Endodermal cell (in vitro differentiated cells): ENCODE measurements at places on chromosomes 5 and 9.
A peak's percentile ranks its signal among the peaks of the same experiment; 100 is the strongest.

- no peak for DNase-seq
These were observed 401.2 kb downstream of the IRX1 start for GRCh38 chr5:3996707-3997336.

GRCh38 chr9:134452728-134453127, 126.5 kb downstream of the RXRA start:
- no peak for DNase-seq

DNA sequence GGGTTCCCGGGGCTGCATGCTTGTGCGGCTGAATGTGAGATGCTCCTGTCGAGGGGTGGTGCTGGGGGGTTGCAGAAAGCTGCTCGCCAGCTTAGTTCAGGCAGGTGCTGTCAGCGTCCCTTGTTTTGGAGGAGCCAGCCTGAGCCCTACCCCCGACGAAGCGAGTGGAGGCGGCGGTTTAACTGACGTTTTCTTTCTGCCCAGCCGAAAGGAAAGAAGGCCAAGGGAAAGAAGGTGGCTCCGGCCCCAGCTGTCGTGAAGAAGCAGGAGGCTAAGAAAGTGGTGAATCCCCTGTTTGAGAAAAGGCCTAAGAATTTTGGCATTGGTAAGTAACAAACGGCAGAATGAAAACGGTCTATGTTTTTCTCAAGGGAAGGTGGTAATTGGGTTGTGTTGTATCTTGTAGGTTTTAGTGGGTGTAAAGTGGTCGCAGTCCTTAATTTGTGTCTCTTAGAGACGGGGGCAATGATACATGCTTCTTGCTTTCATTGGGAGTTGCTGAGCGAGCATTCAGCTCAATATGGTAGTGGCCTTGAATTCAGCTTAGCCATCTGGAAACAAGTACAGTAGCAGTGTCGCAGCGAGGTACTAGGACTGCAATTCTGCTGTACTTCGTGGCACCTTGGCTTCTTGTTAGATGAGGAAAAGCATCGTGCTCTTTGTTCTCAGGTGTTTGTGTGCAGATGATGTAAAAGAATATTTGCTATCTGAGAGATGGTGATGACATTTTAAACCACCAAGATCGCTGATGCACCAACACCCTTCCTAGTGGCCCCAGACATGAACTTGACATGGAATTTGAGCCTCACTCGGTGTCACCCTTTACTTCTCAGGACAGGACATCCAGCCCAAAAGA, 928 bp downstream of the RPL7A start:
- no peak for DNase-seq

- DNase-seq, result no peak
These were observed 513.0 kb upstream of the ADAMTS16 start for GRCh38 chr5:4627131-4627530.

DNA sequence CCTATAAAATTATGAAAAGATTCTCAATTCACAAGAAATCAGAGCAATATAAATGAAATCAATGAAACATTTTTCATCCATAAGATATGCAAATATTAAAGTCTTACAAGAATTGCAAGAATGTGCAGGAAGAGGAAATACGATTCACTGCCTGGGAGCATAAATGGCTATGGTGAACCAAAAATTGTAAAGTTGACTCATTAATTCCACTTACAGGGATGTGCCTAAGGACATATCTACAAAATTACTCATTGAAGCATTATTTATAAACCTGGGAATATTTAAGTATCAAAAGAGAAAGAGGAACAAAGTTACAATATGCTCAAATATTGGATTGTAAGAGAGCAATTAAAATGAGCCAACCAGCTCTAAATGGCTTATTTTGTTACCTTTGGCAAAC, 6.9 kb upstream of the NIPSNAP3A start:
- no peak for DNase-seq

DNA sequence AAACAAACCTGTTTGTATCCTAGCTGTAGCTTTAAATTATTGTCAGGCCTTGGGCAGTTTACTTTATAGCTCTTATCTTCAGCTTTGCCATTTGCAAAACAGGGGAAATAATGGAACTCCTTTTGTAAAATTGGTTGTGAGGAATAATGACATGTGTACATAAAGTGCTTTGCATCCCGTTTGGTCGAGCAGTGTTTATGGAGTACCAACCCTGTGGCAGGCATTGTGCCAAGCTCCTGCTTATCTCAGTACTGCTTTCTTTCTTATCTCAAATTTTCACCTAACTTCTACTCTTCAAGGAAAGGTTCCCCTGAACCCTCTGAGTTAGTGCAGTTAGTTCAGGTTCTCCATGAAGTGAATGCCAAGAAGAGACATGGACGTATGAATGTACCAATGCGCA, 9.4 kb upstream of the TENT2 start:
- no peak for DNase-seq

DNA sequence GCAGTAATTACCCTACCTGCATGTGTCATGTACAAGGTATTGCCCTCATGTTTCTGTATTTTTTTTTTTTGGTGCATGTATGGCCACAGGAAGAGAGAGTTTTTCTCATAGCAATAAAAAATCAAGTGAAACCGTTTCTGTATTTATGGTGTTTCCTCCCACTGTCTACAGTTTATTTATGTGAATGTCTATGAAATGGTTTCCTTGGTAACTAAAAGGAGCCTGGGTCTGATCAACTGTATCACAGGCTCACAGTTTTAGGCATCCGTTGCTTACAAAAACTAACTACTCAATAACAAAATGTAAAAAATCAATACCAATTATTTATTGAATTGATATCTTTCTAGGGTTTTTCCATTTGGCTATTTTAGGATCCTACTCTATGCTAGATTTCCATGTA, 464.4 kb downstream of the TAF11L14 start:
- no peak for DNase-seq

DNA sequence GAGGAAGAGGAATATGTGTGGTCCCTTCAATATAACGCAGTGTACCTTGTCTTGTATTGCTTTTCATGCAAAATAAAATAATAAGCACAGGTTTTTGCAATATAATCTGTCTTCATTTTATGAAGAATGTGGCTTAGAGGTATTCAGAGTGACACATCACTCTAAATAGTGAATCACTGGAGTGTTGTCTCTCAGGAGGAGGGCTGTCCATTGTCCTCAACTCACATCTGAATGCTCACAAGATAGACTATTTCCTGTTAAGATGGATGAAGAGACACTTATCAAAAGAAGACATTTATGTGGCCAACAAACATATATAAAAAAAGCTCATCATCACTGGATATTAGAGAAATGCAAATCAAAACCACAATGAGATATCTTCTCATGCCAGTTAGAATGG, 1147.5 kb upstream of the C9orf72 start:
- DNase-seq, result no peak

DNA sequence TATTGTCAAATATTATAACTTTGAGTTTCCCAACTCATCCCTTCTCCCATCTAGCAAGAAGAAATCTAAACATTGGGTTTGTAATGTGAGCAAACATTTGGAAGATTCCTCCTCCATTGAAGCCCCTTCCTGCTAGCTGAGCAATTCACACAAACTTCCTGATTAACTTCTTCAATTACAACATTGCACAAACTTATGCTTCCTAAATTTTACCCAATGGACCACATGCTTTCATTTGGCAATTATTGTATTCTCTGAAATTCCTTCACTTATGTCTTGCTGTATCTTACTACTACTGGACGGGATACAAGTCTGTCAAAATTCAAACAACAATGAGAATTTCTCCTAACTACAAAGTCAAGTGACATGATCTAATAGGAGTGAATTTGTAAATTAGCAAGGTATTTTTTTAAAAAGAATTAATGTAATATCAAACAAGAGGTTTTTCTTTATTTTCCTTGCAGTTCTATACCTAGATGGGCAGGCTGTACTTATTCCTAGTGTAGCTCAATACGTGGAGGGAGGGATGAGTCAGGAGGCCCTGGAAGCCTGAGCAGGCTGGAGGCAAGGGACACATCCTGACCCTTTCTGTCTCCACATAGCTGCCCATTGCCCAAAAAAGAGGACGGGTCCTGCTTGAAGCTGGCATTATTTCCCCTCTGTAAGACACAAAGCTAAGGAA, 11.8 kb upstream of the IFNW1 start:
- peak; percentile 67 for DNase-seq

DNA sequence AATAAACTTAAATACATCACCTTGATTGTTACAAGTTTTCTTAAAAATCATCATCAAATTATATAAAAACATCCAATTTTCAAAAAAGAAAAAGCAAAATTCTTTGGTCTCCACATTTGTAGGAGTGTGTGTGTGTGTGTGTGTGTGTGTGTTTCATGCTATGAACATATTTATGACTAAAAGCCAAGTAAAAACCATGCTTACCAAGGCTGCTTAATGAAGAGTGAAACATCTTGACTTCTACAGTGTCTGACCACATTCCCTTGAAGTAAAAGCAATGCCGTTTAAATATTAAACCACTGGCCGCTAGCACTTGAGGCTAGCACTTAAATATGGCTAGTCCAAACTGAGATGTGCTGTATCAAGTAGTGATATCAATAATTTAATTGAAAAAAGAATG, 549.1 kb upstream of the CCNG1 start:
- no peak for DNase-seq

- no peak for DNase-seq
These were observed 19.4 kb upstream of the DCP2 start for GRCh38 chr5:112957036-112957808.

DNA sequence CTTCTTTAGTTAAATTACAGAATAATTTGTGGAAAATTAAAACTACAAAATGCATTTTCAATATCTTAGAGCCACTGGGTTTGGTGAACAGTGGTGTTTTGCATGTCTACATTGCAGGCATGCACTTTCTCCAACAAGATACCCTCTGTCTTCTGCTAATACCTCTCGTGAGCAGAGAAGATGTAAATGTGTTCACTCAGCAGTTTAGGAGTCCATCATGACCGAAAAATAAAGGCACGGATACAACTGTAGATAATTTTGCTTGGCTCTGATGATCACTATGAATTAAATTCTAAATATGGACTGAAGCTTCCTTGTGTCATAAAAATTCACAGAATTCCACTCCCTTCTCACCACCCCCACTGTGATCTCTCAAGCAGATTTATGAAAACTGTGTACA, 313.8 kb downstream of the GLIS3 start:
- DNase-seq, result no peak

DNA sequence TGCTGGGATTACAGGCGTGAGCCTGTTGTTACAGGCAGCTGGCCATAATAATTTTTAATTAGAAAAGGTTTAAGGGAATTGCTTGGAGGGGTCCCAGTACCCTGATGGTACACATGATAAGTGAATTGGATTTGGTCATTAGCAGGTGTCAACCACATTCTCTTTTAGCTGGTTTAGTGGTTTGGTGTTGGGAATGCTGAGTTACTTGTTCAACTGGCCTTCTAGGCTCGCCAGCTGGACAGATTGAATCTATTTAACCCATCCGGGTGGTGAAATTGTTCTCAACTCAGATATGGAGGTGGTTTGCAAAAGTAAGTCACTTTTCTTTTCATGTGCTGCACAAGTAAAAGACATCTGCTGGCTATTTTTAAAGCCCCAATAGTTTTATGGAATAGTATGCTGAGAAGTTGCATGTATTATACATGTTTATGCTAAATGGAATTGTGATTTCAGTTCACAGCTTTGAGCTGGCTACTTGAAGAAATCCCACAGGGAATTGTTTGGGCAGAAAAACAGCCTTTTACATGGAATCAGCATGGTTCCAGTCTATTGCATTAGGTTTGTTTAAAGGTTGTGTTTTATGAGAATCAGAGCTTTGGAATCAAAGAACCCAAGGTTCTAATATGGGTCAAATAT, 149.8 kb upstream of the SLC28A3 start:
- DNase-seq, result no peak

DNA sequence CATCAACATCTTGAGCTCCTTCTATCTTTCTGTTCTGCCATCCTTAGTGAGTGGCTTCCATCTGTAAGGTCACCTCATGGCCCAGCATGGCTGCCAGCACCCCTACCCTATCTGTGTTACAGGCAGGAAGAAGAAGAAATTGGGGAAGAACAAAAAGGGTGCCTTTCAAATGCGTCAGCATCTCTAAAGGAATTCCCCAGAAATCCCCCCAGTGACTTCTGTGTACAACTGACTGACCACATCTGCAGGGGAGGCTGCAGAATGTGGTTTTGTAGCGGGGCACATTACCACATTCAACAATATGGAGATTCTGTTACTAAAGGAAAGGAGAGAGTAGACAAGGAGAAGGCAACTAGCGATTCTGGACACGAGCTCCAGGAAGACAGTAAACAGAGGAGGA, 40.1 kb downstream of the ALG2 start:
- no peak for DNase-seq

- DNase-seq, result no peak
These were observed 220.7 kb upstream of the TMEM161B start for GRCh38 chr5:88489364-88489763.

DNA sequence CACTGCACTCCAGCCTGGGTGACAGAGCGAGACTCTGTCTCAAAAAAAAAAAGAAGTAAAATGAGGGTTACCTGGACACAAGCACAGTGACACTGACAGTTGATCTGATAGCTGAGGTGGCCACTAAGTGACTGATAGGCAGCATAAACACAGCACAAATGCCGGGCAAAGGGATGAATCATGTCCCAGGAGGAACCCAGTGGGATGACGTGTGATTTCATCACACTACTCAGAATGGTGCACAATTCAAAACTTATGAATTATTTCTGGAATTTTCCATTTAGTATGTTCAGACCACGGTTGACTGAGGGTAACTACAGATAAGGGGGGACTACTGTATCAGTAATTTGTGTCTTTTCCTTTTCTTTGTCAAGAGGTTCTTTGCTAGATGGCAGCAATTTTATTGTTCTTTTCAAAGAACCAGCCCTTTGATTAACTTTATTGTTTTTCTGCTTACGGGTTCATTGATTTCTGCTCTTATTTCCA, 34.3 kb upstream of the RNF130 start:
- DNase-seq, result no peak

GRCh38 chr5:34474573-34475021, 181.5 kb upstream of the RAI14 start:
- DNase-seq, result peak; percentile 67

GRCh38 chr9:134185536-134186011, 21.2 kb upstream of the RNU6ATAC start:
- peak; percentile 49 for DNase-seq

GRCh38 chr5:176559683-176560082, 10.5 kb downstream of the CDHR2 start:
- peak; percentile 48 for DNase-seq

- DNase-seq, result no peak
These were observed 387.0 kb upstream of the DMAC1 start for GRCh38 chr9:8186560-8186959.

DNA sequence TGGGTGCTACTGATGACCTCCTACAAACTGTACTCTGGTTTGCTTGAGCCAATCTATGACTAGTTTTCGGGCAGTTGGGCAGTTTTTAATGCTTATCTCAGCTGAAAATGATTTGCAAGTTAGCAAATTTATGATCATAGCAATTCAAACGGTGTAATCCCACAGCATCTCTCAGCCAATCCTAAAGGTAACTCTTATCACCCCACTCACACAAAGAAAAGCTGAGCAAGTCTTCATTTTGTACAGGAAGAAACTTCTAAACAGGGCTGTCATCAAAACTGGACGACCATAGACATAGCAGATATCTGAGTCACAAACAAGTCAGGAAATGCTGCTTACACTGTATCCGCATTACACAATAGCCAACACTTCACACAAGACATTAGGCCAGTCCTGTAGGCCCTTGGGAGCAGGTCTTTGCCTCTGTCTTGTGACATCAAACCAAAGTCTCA, 2.6 kb upstream of the ENC1 start:
- DNase-seq, result no peak
